ENCODE measurements at places on chromosomes 12 and 14.

- DNase-seq = no peak
Measured at GRCh38 chr14:70333289-70333688, 26.2 kb downstream of the COX16 start.

DNA sequence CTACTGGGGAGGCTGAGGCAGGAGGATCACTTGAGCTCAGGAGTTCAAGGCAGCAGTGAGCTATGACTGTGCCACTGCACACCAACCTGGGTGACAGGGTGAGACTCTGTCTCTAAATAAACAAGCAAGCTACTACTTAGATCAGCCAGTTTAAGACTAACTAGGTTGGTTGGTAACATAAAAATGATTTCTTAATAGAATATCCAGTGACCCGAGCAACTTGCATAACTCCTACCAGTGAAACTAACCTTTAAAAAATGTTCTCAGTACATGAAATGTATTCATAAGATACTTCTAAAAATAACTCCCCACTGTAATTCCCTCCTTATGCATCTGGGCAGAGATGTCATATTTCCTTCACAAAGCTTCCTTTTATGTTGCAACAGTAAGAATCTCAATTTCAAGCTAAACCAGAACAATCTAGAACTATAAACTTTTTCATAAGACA, 15.9 kb downstream of the TAOK3 start:
- DNase-seq = no peak

- no peak for DNase-seq
Measured at GRCh38 chr14:101500061-101500460, 61.2 kb upstream of the DIO3 start.

- no peak for DNase-seq
Measured at GRCh38 chr14:103216857-103217256, 93.6 kb downstream of the TNFAIP2 start.

- no peak for DNase-seq
Measured at GRCh38 chr14:51546603-51547258, 105.0 kb upstream of the FRMD6 start.

GRCh38 chr14:28690029-28690692, 76.4 kb upstream of the FOXG1 start:
- DNase-seq = no peak

DNA sequence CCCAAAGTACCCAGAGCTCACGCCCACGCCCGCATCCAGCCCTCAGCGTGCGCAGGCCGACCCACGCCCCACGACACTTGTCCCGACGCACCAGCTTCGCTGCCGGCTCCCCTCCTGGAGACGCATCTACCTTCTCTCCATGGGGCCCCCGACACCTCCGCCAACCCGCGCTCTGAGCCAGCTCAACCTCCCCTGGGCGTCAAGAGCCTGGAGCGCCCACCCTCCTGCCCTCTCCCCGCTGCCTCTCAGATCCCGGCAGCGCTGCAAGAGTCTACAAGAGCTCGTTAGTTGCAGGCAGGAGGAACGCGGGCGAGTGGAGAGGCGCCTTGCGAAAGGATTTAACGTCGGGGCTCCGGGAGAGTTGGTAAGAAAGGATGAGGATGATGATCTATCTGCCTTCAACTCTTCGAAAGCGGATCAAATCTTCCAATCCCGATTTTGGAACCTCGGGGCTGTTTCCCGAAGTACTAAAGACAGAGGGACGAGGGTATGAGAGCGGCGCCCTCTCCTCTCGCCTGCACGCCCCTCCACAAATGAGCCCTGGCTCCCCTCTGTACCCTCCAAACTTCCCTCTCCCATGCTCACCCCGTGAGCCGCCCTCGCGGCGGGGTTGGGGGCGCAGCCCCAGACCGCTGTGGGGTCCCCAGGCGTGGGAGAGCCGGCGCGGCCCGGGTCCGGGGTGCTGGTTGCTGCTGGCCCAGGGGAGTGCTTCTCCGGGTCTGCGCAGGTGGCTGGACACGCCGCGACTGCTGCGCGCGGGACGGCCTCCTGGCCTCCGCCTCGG, 979 bp downstream of the LTBP2 start:
- no peak for DNase-seq

DNA sequence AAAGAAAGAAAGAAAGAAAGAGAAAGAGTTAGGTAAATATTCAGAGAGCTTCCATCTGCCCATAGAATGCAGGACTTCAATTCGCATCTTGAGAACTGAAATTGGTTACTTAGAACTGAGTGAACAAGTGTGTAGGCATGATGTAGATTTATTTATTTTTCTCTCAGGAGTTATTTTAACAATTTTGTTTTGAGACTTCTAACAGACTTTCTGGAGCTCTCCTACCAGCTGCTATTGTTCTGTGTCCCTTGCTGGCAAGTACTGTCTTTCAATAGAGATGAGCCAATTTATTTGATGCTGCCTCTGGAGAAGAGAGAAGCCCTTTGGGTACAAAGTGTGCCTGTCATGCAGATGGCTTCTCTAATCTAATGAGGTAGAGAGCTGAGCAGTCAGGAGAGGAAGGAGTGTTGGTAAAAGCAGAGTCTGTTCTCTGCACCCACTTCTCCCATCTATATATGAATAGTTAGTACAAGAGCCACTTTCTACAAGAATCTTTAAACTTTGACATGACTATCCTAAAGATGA, 67.0 kb downstream of the SYT1 start:
- no peak for DNase-seq

- DNase-seq = no peak
Measured at GRCh38 chr14:33343016-33343415, 404.3 kb downstream of the NPAS3 start.

- no peak for DNase-seq
Measured at GRCh38 chr12:15116086-15116485, 105.1 kb downstream of the RERG start.

DNA sequence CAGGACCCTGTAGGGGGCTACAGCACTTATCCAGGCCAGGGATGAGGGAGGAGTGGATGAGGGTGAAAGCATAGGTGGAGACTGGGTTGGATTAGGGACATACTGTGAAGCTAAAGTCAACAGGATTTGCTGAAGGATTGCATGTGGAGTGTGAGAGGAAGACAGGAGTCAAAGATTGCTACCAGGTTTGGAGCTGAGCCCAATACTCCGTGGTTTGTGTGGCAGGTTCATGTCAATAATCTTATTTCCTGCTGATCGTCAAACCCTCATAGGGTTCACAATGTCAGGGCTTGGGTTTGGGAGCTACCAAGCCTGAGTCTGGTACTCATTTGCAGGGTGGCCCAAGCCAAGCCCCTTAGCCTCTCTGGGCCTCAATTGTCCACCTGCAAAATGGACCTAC, 77.1 kb upstream of the PLXNC1 start:
- DNase-seq = no peak

DNA sequence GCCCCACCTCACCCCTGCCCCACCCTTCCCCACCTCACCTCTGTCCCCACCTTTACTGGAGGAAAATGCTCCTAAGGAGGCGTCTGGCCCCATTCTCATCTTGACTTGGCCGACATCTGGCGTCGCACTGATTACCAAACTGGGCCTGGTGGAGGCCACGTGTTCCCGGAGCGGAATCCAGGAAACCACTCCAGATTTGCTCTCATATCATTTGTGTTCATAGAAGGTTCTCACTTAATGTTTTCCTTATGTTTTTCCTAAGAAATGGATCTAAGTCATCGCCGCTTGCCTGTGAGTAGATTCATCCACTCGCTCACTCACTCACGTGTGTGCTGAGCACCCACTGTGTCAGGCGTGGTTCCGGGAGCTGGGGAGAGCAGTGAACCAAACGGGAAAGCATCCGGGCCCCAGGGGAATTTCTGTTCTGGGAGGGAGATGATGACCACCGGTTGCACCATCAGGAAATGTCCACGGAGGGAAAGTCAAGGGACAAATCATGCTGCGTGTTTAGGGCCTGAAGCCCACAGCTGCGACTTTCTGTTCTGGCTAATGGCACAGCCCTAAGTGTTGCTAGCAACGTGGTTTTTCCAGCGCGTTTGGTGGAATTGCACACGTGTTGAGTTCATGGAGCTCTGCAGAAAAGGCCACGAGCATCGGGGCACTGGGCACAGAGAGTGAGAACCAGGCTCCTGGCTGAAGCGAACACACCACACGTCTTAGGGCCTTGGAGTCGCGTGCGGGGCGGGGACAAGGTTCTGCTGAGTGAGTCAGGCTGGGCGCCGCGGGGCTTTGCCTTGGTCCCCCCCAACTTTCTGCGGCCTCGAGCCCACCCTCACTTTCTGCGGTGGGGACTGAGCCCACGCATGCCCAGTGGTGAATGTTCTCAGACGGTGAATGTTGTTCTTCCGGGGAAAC, 57.7 kb downstream of the ADGRD1 start:
- DNase-seq = no peak

DNA sequence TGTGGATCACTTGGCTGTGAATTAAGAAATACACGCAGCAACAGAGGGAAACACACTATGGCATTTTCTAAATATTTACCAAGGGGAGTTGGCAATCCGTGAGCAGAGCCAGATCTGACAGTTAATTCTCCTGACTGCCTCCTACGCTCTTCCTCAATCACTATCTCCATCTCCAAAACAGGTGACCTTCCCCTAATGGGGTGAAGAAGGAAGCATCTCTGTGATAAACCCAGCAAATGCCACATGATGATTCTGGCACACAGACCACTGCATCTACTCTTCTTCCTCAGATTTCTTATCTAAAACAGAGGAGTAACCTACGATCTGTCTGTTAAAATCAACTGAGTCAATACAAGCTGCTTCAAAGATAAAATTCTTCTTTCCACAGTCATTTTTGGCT, 4.4 kb downstream of the SPTB start:
- DNase-seq = no peak

GRCh38 chr12:85369365-85370154, 89.5 kb downstream of the ALX1 start:
- DNase-seq = no peak

DNA sequence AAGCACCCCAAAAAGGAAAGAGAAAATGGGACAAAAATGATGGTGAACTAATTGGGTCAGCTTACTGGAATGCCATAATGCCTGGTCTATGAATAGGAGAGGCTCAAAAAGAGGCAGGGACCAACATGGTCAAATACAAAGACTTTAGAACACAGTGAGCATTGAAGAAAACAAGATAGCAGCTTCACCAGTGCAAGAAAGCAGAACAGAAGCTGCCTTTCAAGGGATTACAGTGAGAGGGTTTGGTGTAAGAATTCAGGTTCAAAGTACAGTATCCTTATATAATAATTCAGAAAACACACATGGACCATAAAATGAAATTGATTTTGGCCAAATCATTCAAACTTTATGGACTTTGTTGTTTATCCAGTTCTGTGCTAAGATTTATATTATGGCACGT, 162.1 kb downstream of the NAV3 start:
- no peak for DNase-seq

GRCh38 chr12:93748672-93749383, 71.7 kb downstream of the CRADD start:
- no peak for DNase-seq

DNA sequence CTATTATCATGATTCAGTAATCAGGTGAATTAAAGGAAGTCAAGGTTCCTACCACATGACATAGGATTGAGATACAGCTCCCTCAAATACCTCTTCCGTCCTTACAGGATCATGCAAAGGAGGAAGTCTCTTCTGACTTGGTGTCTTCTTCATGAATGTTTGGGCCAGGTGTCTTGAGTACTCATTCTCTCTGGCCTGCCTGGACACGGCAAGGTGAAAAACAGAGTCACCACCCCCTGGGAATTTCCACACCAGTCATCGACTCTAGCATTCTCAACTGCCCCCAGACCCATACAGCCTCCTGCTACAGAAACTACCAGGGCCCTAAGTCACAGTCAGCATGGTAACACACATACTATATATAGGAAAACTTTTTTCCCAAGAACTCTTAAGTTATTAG, 44.9 kb upstream of the LTBP2 start:
- no peak for DNase-seq

GRCh38 chr12:44618946-44619345, 257.2 kb downstream of the NELL2 start:
- DNase-seq = no peak

DNA sequence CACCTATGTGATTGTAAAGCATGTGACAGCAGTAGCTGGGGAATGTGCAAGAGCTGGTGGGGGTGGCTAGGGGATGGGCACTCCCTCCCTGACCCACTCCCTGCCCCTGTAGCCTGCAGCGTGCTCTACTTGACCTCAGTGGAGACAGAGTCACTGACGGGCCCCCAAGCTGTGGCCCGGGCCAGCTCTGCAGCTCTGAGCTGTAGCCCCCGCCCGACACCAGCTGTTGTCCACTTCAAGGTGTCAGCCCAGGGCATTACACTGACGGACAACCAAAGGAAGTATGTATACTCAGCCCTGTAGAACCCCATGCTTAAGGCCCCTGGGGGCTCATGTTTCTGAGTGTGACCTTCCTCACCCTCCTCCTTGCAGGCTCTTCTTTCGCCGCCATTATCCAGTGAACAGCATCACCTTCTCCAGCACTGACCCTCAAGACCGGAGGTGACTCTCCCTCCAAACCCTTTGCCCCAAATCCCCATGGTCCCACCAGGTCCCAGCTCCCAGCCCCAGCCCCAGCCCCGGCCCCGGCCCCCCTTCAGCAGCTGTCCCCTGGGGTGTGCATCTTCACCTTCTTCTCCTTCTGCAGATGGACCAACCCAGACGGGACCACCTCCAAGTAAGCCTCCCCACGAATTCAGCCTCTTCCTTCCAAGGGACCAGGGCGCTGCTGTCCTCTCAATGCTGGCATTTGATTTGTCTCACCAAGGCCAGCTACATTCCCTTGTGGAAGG, 13.3 kb downstream of the TNS2 start:
- DNase-seq = no peak

DNA sequence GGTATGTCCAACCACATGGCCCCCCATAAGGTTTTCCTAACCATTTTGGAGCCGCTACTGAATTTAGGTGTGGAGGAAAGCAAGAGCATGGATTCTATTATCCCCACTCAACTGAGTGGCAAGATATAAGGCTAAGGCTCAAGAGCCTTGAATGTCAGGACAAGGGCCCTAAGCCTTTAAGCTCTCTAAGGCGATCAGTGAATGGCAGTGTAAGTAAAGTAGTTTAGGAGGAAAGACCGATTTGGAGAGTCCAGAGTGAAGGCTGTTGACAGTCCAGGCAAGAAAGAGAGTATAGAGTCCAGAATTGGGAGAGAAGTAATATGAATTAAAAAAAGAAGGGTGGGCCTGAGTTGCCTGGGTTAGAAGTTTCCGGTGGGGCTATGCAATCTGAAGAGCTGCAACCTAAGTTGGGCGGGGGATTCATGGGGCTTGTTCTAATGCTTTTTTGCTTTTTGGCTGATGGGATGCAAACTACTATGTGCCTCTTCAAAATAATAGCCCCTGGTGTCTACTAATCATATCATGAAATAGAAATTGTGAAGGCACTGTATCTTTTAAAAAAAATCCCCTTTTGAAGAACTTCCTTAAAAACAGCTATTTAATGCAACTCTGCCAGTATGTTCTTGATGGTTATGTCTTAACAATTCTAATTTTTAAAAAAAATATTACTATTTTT, at the start of gene SPIC:
Gene SPIC, plus strand, starts transcription at position 626 of the 676 bp plus-strand sequence. CDS start 1,569 bp downstream, outside the sequence.
- DNase-seq = no peak

All from T-helper 9 cell (primary cell).